ENCODE measurements at places on chromosomes 13 and 19.

- no peaks in the 10 kb centered on the region for H3K27me3 ChIP-seq
- DNase-seq: peak; percentile 72
- no peaks in the 10 kb centered on the region for H3K36me3 ChIP-seq
- H3K4me3 ChIP-seq: no peak overlapping the region
- peak overlapping the region; percentile 62 for H3K27ac ChIP-seq
These were observed 3.7 kb downstream of the WDR87 start for GRCh38 chr19:37902668-37903067.

- DNase-seq: no peak
- no peaks in the 10 kb centered on the region for H3K36me3 ChIP-seq
- H3K27me3 ChIP-seq: peaks cover 21% of the 10 kb centered on the region
These were observed 5.9 kb upstream of the CCL25 start for GRCh38 chr19:8046569-8047165.

GRCh38 chr13:108929532-108930206, 300.3 kb downstream of the MYO16 start:
- H3K27me3 ChIP-seq: peaks cover 21% of the 10 kb centered on the region
- no peaks in the 10 kb centered on the region for H3K4me1 ChIP-seq
- H3K4me3 ChIP-seq: no peak overlapping the region

GRCh38 chr19:13100031-13100588, 2.5 kb downstream of the LYL1 start:
- peak overlapping the region; percentile 88 for H3K27ac ChIP-seq
- peak overlapping the region; percentile 86 for H3K4me3 ChIP-seq
- H3K36me3 ChIP-seq: peaks cover 2% of the 10 kb centered on the region
- DNase-seq: no peak
- H3K4me1 ChIP-seq: peaks cover 41% of the 10 kb centered on the region

GRCh38 chr13:43895940-43896339, 16.2 kb downstream of the LACC1 start:
- no peak overlapping the region for H3K4me3 ChIP-seq
- H3K27ac ChIP-seq: no peak overlapping the region
- peaks cover 7% of the 10 kb centered on the region for H3K4me1 ChIP-seq
- H3K27me3 ChIP-seq: peaks cover 6% of the 10 kb centered on the region
- no peak for DNase-seq
- peaks cover 9% of the 10 kb centered on the region for H3K36me3 ChIP-seq

DNA sequence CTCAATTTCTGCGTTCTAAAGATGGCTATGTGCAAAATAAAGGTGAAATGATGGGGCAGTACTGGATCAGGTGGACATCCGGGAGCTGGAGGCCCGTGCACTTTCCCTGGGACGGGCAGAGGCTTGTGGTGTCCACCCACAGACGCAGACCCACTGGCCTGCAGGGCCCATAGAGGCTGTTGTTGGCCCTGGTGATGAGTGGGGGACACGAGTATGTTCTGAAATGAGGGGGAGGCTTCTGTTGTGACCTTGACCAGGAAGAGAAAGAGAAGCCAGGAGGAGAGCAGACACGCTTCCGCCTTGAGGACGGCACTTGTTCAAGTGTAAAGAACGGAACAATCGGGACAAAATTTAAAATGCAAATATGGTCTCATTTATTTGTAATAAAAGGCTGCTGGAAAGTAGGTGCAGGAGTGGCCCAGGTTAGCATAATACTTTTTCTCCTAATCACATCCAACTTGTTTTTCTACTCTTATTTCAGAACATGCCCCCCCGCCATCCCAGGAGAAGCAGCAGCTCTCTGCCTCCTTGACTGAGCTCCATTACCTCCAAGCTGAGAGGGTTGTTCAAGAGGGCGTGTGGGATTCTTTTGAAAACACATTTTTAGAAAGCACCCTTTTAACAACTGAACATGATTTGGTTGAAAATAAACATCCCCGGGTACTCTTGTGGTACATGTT, 27.1 kb downstream of the ATP11A start:
- H3K27me3 ChIP-seq: no peaks in the 10 kb centered on the region
- no peak for DNase-seq
- peaks cover 22% of the 10 kb centered on the region for H3K4me1 ChIP-seq
- no peaks in the 10 kb centered on the region for H3K36me3 ChIP-seq
- H3K27ac ChIP-seq: no peak overlapping the region

- H3K27me3 ChIP-seq: no peaks in the 10 kb centered on the region
- no peaks in the 10 kb centered on the region for H3K36me3 ChIP-seq
- no peak overlapping the region for H3K4me3 ChIP-seq
- DNase-seq: no peak
- peak overlapping the region; percentile 27 for H3K27ac ChIP-seq
These were observed 165.6 kb upstream of the NBEA start for GRCh38 chr13:34776390-34776981.

GRCh38 chr19:57633832-57634131, 814 bp downstream of the ZNF211 start:
- H3K27me3 ChIP-seq: no peaks in the 10 kb centered on the region
- DNase-seq: no peak
- peak overlapping the region; percentile 92 for H3K4me3 ChIP-seq
- H3K36me3 ChIP-seq: peaks cover 3% of the 10 kb centered on the region
- peaks cover 11% of the 10 kb centered on the region for H3K4me1 ChIP-seq

DNA sequence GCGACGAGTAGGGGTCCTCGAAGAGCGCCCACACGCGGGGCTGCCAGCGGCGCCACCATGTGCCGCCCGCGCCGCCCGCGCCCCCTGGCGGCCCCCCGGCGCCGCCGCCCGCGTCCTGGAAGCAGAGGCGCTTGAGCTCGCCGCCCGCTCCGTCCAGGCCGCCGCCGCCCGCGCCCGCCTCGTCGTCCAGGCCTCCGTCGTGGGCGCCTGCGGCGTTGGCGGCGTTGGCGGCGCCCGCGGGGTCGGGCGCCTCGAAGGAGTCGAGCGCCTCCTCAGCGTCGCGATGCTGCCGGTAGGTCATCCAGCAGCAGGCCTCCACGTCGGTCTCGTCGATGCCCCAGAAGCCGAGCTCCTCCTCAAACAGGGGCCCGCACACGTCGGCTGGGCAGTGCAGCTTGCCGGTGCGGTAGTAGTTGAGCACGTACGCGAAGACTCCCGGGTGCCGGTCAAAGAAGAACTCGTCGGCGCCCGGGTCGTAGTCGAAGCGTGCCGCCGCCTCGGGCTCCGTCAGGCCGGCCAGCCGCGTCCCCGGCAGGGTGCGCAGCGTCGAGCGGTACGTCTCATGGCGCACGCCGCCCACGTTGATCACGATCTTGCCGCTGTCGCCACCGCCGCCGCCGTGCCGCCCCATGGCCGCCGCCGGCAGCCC, 829 bp downstream of the KCNC3 start:
- H3K4me1 ChIP-seq: peaks cover 37% of the 10 kb centered on the region
- H3K27ac ChIP-seq: no peak overlapping the region
- no peak for DNase-seq
- H3K27me3 ChIP-seq: peaks cover 5% of the 10 kb centered on the region

DNA sequence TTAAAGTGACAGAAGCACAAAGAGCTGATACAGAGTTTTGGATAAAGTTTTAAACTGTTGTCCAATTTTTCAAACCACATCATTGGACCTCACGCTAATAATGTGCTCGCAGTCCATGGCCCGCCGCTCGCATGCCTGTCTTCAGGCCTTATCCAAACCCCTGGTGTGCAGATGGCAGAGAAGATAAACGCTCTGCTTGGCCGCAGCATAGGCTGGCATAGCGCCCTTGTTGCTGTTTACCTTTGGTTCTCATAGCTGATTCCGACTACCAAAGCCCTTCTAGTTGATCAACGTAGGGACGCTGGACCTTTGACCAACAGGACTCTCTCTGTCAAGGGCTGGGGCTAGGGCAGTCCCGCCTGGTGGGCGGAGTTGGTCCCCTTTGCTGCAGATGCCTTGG, 23.5 kb upstream of the QTRT1 start:
- H3K27ac ChIP-seq: peak overlapping the region; percentile 67
- no peak for DNase-seq
- no peak overlapping the region for H3K4me3 ChIP-seq
- peaks cover 3% of the 10 kb centered on the region for H3K36me3 ChIP-seq
- no peaks in the 10 kb centered on the region for H3K4me1 ChIP-seq

GRCh38 chr13:97286317-97287046, 64.3 kb downstream of the MBNL2 start:
- peaks cover 12% of the 10 kb centered on the region for H3K36me3 ChIP-seq
- no peak overlapping the region for H3K27ac ChIP-seq
- H3K27me3 ChIP-seq: no peaks in the 10 kb centered on the region

- peak overlapping the region; percentile 96 for H3K27ac ChIP-seq
- peaks cover 4% of the 10 kb centered on the region for H3K36me3 ChIP-seq
- peaks cover 34% of the 10 kb centered on the region for H3K4me1 ChIP-seq
- no peaks in the 10 kb centered on the region for H3K27me3 ChIP-seq
- peak; percentile 82 for DNase-seq
These were observed 601 bp downstream of the FBXL3 start for GRCh38 chr13:77026255-77026860.

GRCh38 chr19:50258918-50259372, 55.5 kb downstream of the MYH14 start:
- H3K27me3 ChIP-seq: peaks cover 4% of the 10 kb centered on the region
- no peaks in the 10 kb centered on the region for H3K4me1 ChIP-seq

GRCh38 chr13:40383885-40384284, 282.6 kb downstream of the FOXO1 start:
- H3K36me3 ChIP-seq: no peaks in the 10 kb centered on the region
- peaks cover 11% of the 10 kb centered on the region for H3K4me1 ChIP-seq
- DNase-seq: no peak
- no peak overlapping the region for H3K4me3 ChIP-seq
- no peak overlapping the region for H3K27ac ChIP-seq
- no peaks in the 10 kb centered on the region for H3K27me3 ChIP-seq

DNA sequence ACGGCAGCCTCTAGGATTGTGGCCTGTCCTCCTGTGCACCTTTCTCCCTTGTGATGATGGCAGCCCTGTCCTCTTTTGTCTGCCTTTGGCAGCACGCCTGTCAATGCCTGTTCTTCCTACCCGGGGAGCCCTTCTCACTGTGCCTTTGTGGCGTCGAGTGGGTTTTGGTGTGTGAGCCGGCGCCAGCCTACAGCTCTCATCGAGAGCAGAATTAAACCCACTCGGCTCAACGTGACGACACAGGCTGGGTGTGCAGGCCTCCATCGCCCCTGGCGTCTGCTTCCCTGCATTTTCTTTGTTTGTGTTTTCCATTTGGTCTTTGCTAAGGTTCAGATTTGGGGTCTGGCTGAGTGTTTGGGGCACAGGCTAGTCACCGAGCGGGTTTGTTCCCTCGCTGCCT, 34.4 kb downstream of the AP1M1 start:
- H3K4me3 ChIP-seq: no peak overlapping the region
- no peaks in the 10 kb centered on the region for H3K27me3 ChIP-seq
- peaks cover 8% of the 10 kb centered on the region for H3K36me3 ChIP-seq
- peaks cover 10% of the 10 kb centered on the region for H3K4me1 ChIP-seq
- H3K27ac ChIP-seq: no peak overlapping the region
- no peak for DNase-seq

DNA sequence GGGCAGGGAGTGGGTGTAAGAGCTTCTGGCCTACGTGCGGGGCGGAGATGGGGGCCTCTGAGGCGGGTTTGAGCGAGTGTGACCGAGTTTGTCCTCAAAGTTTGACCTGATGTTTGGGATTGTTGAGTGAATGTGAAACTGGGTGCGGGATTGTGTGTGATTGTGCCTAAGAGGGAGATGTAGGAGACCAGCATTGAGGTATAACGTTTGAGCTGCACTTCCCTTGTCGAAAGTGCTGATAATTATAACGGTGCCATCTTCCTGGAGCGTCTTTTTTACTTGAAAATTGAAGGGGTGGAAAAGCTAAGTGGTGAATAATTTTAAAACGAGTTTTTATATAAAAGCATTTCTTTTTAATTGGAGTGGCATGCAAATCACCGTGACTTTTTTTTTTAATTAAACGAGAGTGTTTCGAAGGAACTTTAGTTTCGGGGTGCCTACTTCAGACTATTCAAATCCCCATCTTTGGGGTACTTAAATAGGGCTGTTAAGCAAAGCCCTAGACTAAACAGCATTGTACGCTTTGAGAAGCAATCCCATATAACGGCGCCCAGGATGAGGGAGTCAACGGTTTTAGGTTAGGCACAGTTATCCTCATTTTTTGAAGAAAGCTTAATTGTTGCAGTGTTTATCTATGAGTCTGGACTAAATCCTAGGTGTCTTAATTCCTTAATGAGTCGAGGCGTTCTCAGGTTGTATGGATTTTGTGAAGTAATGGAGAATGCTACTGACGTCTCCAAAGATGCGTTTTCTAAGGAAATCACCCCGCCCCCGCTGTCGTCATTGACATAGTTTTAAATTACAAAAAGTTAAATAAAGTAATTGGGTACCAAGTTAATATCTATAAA, 594 bp downstream of the ZNF146 start:
- no peaks in the 10 kb centered on the region for H3K27me3 ChIP-seq
- DNase-seq: no peak
- peaks cover 3% of the 10 kb centered on the region for H3K36me3 ChIP-seq
- H3K4me1 ChIP-seq: peaks cover 16% of the 10 kb centered on the region
- no peak overlapping the region for H3K27ac ChIP-seq

- DNase-seq: peak; percentile 54
- peaks cover 6% of the 10 kb centered on the region for H3K36me3 ChIP-seq
- H3K27me3 ChIP-seq: no peaks in the 10 kb centered on the region
- H3K27ac ChIP-seq: peak overlapping the region; percentile 92
- peak overlapping the region; percentile 87 for H3K4me3 ChIP-seq
These were observed 36.2 kb upstream of the GARRE1 start for GRCh38 chr19:34217952-34218817.

DNA sequence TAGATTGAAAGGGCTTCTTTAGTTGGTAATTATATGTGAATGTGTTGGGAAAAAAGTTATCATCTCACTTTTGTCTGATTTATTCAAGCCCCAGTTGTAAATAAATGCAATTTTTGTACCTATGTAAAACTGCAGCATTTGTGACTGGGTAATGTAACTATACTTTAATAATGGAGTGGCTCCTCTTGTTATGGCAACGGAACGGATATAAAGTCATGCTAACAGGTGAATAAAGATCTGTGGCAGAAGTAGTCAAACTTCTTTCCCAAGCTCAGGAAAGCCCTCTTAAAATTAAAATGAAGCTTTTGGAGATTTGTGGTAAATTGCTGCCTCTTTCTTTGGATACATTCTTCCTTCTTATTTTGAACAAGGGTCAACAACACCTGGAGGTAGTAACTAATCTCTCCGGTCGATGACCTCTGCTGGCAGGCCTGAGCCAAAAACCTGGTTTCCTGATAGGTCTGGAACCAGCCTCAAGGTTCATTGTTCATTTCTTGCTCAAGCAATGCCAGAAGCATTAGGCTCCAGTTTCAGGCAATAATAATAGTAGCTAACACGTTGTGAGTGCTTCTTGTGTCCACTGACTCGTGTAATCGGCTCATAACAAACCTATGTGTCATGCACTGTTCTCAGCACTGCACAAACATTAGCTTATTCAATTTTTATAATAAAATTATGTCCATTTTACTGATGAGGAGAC, 313.4 kb upstream of the DACH1 start:
- no peaks in the 10 kb centered on the region for H3K36me3 ChIP-seq
- H3K4me3 ChIP-seq: no peak overlapping the region
- H3K4me1 ChIP-seq: no peaks in the 10 kb centered on the region
- H3K27me3 ChIP-seq: no peaks in the 10 kb centered on the region
- H3K27ac ChIP-seq: no peak overlapping the region

- H3K36me3 ChIP-seq: peaks cover 2% of the 10 kb centered on the region
- DNase-seq: no peak
- H3K4me1 ChIP-seq: no peaks in the 10 kb centered on the region
- no peaks in the 10 kb centered on the region for H3K27me3 ChIP-seq
- no peak overlapping the region for H3K4me3 ChIP-seq
- no peak overlapping the region for H3K27ac ChIP-seq
These were observed 91.1 kb downstream of the CDK8 start for GRCh38 chr13:26344980-26345379.

GRCh38 chr13:60043262-60043661, 120.5 kb downstream of the DIAPH3 start:
- no peaks in the 10 kb centered on the region for H3K4me1 ChIP-seq
- H3K4me3 ChIP-seq: no peak overlapping the region
- H3K27ac ChIP-seq: no peak overlapping the region
- DNase-seq: no peak
